ENCODE measurements at places on chromosomes 1 and 21.
A peak's percentile ranks its signal among the peaks of the same experiment; 100 is the strongest.

DNA sequence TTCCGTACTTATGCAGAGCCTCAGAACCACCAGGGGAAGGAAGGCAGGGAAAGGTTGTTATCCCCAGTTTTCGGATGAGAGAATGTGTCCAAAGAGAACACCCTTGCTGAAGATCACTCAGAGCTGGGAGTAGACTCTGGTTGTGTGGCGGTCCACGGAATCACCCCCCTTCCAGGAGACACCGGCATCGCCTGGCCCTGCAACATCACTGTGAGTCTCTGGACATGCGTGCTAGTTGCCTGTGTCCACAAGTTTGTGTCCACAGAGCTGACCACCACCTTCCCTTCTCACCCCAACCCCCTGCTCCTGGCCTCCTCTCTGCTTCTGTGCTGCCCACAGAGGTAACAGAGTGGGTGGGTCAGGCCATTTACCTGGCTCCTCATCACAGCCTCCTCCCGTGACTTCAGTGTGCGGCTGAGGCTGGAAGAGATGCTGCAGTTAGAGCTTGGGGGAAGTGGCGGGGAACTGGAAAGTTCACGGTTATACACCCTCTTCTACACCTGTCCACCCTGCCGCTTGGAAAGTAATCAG, 7.3 kb downstream of the MYBPH start:
- DNase-seq: no peak

DNA sequence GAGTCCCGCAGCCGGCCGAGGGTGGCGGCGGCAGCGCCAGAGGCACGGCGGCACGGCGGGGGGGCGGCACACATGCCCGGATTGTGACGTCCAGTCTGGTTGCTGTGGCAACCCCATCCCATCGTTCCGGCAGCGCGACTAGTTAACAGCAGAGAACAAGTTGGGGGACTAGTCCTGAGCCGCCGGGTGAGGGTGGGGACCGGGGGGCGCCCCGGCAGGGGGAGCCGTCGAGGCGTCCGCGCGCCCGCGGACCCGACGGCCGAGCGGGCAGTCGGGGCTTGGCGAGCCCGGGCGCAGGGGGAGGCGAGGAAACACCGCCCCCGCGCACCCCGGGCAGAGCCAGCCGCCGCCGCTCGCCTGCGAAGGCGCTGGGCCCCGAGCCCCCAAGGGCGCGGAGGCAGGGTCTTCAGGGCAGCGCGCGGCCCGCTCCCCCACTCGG, at the start of gene CHD5:
Gene CHD5 (minus strand): TSS at position 54 of the 439 bp plus-strand sequence. CDS start 298 bp downstream, outside the sequence.
- no peak for DNase-seq

- no peak for DNase-seq
Observed at GRCh38 chr1:25056536-25056935, 126.5 kb upstream of the RUNX3 start.

GRCh38 chr21:26070121-26070520, 100.4 kb downstream of the APP start:
- DNase-seq: no peak

DNA sequence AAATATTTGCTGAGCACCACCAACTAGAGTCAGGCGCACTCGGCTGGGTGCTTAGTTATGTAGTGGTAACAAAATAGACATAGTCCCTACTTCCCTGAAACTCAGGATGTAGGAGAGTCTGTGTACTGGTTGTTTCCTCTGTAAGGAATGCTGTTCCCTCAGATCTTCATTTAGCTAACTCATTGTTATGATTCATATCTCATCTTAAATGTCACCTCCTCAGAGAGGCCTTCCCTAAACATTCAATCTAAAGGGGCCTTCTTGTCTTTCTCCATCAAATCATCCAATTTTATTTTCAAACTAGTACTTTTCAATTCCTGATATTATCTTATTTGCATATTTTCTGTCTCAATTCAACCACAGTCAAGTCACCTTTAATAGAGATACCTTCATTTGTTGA, 132.9 kb downstream of the PIK3R3 start:
- no peak for DNase-seq

DNA sequence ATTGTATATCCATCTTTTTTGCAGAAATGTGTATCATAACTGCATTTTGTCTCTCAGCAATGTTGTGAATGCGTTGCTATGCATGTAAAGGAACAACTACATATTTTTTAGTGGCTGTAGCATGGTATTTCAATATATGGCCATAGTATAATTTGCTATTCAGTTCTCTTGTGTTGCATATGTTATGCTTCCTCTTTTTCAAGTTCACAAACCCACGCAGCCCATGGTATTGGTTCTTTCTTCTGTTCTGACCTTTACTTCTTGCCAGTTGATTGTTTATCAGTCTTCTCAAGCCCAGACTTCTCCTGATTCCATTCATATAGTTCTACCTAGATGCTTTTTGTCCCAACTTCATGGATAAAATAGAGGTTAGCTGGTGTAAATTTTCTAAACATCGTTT, 6.1 kb downstream of the SLC22A15 start:
- DNase-seq: no peak

DNA sequence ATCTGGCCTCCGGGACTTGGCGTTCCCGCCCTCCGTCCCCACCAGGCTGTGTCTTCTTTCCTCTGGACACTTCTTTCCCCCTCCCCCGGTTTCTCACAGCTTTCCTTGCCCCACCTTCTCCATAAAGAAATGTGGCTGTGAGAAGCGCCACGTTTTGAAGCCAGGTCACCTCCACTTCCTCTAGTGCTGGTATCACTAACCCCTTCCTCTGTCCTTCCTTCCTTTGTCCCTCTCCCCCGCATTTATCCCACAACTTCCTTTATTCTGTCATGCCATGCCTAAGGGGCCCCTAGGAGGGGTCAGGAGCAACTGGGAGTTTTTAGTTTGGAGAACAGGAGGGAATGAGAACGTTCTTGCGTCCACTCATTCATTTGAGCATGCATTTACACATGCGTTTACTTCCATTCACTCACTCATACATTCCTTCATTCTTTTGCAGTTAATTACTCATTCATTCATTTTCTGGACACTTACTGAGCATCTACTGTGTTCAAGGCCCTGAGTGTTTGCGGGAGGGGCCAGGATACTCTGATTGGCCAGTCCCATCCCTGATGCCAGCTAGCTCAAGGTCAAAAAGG, 5.0 kb upstream of the ACOT11 start:
- DNase-seq: no peak

DNA sequence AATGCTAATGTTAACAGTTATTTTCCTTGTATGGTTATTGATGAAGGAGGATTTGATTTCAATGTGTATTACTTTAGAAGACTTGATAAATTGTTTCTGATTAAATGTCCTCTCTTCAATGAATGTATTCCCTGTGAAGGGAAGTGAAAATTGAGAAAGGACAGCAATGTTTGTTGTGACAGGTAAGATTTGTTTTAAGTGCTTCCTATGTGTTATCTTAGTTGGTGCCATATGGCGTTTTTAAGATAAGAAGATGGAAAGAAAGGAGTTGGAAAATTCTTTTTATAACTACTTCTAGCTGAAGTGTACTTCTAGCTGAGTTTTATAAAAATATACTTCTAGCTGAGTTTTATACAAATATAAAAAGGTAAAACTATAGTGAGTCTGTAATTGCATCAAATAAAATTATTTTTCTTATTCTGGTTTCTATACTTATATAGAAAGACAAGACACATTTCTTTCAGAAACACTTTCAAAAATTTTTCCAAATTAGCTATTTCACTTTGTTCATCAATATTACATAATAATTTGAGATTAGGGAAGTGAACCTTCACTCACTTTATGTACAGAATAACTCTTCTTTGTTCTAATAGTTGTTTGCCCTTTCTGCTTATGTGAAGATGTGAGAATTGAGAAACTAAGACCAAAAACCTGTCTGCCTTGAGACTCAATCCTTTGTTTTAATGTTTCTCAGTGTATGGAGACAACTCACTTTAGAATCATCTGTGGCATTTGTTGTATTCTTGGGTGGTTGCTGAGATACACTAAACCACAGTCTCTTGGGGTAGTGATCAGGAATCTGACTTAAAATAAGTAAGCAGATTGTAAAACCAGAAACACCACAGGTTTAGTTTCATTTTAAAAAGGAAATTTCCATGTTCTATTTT, 382.9 kb upstream of the B3GALT2 start:
- no peak for DNase-seq

- no peak for DNase-seq
Observed at GRCh38 chr1:9233241-9233941, 1.2 kb upstream of the H6PD start.

GRCh38 chr1:228989992-228990827, 254.9 kb downstream of the RHOU start:
- peak; percentile 83 for DNase-seq

DNA sequence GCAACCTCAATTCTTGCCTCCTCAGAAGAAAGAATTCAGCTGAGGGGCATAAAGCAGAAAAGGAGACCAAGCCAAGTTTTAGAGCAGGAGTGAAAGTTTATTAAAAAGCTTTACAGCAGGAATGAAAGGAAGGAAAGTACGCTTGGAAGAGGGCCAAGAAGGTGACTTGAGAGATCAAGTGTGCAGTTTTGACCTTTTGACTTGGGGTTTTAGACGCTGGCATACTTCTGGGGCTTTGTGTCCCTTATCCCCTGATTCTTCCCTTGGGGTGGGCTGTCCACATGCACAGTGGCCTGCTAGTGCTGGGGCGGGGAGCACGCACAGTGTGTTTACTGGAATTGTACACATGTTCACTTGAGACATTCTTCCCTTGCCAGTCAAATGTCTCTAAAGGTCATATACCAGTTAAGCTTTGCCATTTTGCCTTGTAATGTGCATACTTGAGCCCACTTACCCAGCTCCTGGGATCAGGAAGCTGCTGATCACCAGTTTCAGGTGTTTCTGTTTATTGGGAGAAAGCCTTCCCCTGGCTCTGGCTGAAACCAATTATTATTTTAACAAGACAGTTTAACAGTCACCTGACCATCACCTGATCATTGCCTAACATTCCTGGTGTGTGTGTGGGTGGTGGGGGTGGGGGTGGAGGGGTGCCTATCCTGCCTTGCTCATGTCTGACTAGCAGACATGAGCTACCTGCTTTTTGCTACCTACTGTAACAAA, 36.2 kb downstream of the UTP25 start:
- no peak for DNase-seq

GRCh38 chr1:68204977-68205630, 27.2 kb downstream of the WLS start:
- DNase-seq: no peak

DNA sequence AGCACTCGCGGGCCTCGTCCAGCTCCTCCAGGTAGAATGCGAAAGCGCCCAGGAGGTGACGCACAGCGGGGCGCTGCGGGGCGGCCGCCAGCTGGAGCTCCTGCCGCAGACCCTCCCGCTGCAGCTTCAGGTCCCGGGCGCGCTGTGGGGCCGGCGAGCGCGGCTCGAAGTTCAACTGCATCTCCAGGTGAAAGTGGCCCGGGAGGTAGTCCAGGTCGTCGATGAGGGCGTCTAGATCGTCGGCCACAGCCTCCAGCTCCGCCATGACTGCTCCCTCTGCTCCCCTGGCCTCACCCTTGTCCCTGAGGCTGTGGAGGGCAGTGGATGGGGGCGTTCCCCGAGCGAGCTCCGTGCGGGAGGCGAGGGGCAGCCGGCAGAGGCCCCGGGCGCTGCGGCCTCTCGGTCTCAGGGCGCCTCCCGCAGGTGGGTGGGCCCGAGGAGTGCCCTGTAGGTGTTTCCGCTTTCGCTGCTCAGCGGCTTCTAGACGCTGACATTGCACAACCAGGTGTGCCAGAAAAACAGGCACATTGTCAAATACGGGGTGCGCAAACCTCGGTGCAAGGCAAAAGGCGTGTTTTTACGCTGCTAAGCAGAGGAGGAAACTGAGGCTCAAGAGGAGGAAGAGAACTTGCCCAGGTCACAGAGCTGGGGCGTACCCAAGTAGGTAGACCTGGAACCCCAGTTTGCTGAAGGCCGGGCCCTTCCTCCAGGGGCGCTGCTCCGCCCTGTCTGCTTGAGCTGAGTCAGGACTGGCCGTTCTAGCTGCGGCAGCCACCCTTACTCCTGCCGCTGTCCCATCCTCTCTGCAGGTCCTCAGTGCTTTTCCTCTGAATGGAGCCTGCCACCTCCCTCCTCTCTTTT, at the start of gene TTC22:
Gene TTC22 (minus strand): TSS at position 425 of the 861 bp plus-strand sequence. CDS start 160 bp downstream, at position 265.
- DNase-seq: peak; percentile 56

DNA sequence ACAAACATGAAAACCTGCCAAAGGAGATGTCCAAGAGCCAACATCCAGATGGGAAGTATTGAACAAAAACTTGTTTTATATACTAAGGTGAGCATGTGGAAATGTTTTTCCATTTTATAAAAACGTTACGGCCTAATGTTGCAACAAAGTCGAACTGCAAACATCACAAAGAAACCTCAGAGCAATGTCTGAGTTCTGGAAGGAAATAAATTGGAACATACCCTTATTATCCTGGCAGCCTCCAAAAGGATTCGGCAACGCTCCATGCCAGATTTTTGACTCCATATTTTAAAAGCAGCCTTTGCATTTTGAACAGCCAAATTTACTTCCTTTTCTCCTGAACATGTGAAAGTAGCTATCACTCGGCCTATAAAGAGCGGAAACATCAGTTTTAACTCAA, 3.3 kb downstream of the ALDH9A1 start:
- DNase-seq: no peak

DNA sequence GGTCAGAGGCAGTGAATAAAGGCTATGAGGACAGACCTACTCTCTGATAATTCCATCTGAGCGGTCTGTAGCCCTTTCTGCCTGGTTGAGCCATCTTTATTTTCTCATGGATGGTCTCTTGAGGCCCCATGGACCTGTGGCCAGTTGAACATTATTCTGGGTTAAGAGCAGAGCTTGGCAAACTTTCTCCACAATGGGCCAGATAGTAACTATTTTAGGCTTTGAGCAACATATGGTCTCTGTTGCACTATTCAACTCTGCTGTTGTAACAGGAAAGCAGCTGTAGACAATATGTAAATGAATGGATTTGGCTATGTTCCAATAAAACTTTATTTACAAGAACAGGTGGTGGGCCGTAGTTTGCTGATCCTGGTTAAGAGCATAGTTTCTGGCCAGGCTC, 62.7 kb downstream of the KAZN start:
- DNase-seq: no peak

GRCh38 chr21:26137379-26138060, 33.0 kb downstream of the APP start:
- DNase-seq: no peak

Measured in NCI-H510A (cell line).